ENCODE measurements at places on chromosomes 6 and 20.

DNA sequence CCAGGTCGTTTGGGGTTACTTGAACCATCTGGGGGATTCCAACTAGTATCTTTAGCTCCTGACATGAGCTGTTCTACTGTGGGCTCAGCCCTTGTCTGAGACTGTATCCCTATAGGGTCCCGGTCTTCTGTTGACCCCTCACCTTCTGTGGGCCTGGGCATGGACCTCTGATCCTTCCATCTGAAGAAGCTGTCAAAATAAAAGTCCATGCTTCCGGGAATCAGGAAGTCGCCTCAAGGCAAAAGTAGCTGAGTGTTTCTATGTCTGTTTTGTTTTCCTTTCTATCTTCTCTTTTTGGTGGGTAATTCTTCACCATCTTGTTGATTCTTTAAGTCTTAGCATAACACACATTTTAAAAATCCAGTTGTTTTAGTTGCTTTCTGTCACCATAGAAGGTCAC lies 30.3 kb downstream of the ITPR3 start:
- ATAC-seq, result no peak

GRCh38 chr6:130937942-130938604 lies 110.9 kb downstream of the SMLR1 start:
- no peak for ATAC-seq

DNA sequence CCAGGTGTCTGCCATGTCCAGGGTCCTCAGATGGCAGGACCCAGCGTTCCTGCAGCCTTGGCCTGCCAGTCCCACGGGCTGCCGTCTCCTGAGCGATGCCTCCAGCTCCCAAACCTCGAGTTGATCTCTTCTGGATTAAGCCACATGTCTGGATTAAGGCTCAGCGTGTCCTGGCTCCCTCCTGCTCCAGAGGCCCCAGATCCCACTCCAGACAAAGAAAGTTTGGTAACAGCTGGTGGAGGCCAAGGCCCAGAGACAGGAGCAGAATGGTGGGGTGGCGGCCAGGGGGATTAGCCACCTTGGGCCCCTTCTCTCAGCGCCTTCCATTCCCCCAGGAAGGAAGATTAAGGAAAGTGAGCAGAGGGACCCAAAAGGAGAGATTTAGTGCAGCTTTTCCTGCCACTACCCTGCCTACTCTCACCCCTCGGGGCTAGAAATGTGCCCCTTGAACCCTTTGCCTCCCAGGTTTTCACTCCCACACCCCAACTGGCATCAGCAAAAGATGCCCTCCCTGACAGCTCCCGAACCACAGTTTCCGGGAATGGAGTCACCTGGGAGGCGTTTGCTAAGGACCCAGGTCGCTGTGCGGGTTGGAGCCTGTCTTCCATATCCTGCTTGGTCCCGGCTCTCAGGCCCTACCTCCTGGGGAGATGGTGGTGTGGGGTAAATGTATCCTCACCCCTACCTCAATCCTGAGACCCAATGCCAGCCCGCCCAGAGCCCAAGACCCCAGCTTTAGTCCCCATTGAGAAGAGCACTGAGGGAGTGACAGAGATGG lies 6.9 kb downstream of the SPDEF start:
- no peak for ATAC-seq

GRCh38 chr6:25278914-25279747 lies at the start of gene CARMIL1:
Gene CARMIL1, plus strand, starts transcription at chr6:25279374. Its CDS starts 422 bp downstream, at chr6:25279796.
- peak; percentile 91 for ATAC-seq

- no peak for ATAC-seq
Measured at GRCh38 chr20:52434041-52434425, 242.5 kb upstream of the ZFP64 start.

DNA sequence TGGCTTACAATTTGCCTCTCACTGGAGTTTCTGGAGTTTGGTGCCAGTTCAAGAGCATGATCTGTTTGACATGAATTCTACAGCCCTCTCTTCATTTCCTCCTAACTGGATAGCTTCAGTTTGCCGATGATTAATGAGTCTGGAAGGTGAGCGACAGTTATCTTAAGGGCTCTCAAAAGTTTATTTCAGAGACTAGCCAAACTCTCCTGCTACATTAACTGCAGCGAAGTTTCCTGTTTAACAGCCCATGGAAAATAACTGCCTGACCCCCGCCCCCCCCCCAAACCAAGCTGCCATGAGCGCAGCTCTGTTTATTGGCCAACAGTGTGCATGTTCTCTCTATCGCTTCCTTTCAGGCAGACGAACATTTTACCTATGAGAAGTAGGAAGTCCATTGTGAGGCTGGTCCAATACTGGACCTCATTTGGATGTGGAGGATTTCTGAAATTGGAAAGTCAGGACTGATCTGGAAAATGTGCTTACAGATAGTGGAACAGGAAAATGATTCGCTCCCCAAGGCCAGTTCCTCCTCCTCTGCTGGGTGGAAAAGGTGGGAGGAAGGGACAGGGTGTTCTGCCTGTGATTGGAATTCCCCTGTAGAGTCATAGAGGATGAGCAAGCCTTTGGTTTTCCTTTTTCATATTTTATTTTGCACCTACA lies 522.2 kb upstream of the JAG1 start:
- peak; percentile 63 for ATAC-seq

DNA sequence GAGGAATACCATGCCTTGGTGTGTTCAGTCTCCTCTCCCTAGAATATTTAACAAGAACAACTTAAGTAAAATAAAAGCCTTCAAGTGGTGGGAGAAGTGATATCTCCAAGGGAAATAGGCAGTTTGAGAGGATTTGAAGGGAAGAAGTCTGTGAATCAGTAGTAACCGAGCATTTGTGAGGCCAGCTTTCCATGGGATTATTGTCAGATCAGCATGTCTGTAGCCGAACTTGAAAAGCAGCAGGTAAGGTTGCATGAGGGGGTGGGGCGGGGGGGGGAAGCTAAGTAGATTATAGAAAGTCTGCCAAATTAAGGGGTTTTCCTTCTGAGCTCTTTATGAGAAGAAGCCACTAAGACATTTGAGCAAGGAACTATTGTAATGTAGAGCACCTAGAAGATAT lies 92.6 kb downstream of the GRIK2 start:
- ATAC-seq, result no peak

DNA sequence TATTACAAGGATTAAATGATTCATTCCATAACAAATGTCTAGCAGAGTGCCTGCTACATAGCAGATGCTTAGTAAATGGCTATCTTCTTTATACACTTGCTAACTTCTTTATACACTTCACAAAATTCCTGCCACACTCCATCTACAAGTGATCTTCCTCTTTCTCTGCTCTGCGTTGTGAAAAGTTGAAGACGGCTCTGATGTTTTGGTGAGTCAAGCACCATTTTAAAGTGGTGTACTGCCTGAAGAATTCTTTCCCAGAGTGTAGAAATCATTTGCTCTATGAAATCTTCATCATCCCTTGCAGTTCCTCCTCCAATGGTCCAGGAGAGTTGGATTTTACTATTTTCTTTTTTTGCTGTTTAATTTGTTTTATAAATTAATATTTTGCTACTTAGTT lies 74.9 kb downstream of the TNFAIP3 start:
- no peak for ATAC-seq

DNA sequence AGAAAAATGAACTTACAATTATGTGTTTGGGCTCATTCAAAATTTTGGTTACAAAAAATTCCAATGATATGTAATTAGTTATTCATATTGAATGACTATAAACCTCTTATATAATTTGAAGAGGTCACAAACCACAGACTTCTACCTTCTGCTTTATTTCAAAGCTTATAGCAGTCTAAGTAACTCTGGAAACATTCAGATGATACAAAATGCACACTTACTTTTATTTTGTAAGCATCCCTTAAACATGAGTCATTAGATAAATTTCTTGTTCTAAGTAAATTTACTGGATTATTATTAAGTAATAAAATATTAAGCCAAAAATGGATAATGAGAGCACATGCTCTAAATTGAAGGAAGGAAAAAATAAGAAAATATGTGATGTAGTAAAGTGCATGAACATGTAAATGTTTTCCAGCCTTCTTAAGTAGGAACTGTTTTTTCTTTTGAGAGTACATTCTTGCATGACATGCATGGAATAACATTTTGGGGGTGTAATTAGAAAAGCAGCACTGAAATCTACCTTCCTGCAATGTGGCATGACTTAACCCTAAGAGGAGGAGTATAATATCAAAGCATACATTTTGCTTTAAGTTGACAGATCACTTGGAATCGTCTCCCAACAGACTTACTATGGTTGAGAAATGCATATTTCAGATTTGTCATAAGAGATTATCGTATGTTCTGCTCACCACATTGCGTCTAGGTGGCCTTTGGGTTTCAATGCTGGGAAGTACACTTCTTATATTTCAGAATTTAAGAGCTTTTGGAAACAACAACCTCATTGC lies 372.7 kb upstream of the HSF2 start:
- no peak for ATAC-seq

DNA sequence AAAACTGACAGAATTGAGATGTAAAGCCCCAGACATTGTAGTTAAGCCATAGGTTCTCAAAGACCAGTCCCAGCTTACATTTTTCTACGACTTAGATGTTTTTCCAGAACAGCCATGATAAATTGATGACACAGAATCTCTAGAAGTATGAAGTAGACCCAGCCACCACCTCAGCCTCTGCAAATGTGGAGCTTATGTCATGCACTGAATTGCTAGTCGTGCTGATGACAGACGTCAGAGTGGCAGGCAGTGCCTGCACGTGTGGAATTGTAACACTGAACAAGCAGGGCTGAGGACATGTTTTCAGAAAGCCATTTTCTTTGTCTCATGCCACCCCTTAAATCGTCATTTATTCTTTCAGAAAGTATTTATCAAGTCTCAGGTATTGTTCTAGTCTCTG lies 72.4 kb upstream of the TMEM181 start:
- ATAC-seq, result no peak

GRCh38 chr6:36130667-36131510 lies 576 bp downstream of the MAPK13 start:
- peak; percentile 29 for ATAC-seq

- no peak for ATAC-seq
Measured at GRCh38 chr20:35903843-35904242, 50.5 kb downstream of the SCAND1 start.

DNA sequence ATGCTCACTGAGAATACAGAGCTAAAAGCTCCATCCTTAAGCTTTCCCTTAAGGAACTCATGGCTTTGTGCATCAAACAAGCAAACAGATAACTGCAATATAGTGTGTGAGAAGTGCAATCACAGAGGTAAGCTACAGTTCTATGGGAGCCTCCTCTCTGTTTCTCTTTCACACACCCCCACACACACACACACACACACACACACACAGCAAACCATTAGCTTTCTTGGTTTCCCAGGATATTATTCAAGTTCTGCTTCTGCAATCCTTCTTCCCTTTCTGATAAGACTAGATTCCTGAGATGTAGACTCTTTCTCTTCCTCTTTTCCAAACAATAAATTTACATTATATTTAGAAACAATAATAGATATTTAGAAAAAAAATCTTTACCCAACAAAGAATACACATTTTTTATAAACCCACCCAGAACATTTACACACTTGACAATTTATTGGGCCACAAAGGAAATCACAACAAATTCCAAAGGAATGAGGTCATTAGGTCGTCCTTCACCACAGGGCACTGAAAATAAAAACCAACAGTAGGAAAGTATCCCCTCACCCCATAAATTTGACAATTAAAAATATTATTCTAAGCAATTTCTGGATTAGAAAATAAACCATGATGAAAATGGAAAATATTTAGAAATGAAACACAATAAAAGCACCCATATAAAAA lies 9.3 kb upstream of the GFOD1 start:
- ATAC-seq, result no peak

DNA sequence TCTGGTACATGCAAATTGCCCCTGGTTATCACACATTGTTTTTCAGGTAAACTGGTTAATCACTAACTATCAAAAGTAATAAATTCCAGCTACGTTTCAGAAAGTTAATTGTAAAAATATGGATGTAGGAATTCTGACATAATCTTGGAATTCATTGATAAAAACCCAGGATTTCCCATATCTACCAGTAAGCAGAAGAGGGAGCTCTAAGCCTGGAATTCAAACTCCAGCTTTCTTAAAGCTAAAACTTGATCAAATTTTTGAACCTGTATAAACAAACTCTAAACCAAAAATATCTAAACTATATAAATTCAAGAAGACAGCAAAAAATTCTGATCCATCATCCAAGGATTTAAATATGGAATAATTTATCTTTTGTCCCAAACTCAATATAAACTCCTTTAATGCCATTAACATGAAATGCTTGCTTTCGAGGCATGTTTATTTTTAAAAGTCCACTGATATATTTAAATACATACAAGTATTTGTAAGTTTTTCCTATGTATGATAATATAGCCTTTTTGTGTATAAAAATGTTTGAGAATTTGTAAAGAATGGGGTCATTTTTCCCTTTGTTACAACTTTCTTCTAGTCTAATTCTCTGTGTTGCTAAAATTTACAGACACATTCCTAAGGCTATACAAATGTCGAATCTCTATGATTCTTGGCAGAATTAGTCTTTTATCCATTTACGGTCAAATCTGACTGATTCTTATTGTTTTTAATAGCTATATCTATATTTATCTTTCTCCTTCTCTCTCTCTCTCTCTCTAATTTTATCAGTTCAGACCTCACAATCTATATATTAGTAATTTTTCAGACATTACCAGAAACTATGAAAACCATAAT lies 91.4 kb upstream of the RNF217 start:
- ATAC-seq, result no peak

GRCh38 chr20:1964061-1964460 lies 29.8 kb downstream of the PDYN start:
- ATAC-seq, result no peak

DNA sequence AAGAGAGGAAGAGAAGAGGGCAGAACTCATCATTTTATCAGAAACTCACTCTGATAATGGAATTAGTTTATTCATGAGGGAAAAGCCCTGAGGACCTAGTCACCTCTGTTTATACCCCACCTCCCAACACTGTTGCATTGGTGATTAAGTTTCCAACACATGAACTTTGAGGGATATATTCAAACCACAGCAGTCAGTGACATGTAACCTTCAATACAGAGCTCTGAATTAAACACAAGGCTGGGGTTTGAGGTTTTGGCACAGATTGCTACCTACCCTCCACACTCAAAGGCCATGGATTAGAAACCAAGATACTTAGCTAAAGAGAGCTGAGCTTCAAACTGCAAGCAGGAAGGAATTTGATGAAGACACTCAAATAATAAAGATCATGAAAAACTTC lies 48.5 kb upstream of the MOCS1 start:
- no peak for ATAC-seq

DNA sequence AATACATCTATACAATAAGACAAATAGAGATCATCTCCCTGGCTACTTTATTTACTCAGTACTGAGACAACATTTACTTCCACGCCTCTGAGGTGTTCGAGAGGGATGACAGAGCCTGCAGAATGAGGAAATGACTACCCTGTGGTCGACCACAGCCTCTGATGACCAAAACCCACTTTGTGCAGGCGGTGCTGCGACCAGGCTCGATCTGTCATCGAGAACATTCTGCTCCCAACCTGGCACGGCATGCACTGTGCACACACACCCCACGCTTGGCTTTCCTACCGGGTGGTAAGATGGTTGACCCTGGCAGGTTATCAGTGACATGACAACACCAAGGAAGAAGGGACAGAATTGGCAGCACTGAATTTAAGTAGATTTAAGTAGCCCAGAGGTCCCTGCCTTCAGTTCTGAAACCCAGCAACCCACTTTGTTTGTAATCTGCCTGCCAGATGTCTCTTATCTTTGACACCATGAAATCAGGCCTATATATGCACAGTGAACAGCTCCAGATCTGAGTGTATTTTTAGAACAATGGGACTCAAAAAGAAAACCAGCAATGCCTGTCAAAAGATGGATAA lies 42.6 kb downstream of the TTI1 start:
- no peak for ATAC-seq

- no peak for ATAC-seq
Measured at GRCh38 chr6:17656644-17657043, 50.1 kb downstream of the NUP153 start.

GRCh38 chr6:5677219-5678000 lies 329.3 kb downstream of the NRN1 start:
- no peak for ATAC-seq
